ENCODE measurements at places on chromosomes 4 and X.

GRCh38 chrX:150268839-150269355, 94.2 kb upstream of the MAMLD1 start:
- DNase-seq = no peak

GRCh38 chr4:121737846-121738554, 27.0 kb downstream of the SMIM43 start:
- DNase-seq = no peak

GRCh38 chrX:38563030-38563429, 1.7 kb downstream of the TSPAN7 start:
- DNase-seq = no peak

GRCh38 chrX:68443155-68443868, 10.0 kb upstream of the OPHN1 start:
- DNase-seq = no peak

GRCh38 chrX:43813898-43814297, 68.4 kb downstream of the MAOB start:
- no peak for DNase-seq

DNA sequence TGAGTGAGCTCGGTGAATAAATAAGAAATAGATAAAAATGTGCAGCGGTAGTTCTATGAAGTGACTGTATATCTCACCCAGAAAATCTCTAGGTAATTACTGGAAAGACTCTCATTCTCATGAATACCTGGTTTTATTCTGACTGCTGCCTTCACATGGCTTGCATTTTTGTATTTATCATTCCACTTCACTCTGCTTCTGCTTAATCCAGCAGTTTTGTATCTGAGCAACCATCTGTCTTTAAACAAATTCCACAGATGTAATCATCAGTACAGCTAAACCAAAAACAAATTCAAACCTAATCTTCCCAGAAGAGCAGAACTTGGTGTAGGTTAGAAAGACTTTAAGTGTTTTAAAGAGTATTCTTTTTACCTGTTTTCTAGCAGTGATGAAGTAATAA, 11.2 kb upstream of the ALB start:
- no peak for DNase-seq

GRCh38 chrX:148416142-148416541, 84.3 kb upstream of the AFF2 start:
- DNase-seq = no peak

- DNase-seq = no peak
Observed at GRCh38 chr4:179762840-179763239, 2320.6 kb upstream of the AGA start.

- no peak for DNase-seq
Observed at GRCh38 chr4:8092282-8092681, 66.3 kb downstream of the ABLIM2 start.

DNA sequence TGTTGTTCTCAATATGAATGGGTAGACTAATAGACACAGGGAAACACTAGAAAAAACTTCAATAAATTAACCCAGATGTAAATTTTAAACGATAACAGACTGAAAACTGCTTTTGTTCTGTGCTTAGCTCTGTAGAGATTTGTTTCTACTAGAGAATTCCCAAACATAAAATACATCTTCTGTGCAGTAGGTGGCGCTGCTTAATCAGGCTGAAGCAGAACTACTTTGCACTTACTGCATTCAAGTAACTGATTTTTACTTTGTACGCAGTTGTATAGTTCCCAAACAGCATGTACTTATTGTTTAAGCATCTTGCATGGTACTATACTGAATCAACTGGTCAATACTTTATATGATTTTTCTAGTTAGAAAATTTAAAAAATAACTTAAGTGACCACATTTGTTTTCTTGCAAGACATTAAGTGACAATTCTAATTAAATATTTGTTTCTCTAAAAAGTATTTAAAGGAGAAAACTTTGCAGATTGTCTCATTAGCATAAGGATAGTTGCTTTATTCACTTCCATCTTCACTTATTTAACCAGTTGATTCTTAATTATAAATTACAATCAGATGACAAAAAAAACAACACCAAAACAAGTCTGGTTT, 490.6 kb downstream of the IL15 start:
- DNase-seq = peak; percentile 38

- DNase-seq = no peak
Observed at GRCh38 chrX:43405191-43405590, 250.9 kb upstream of the MAOA start.

GRCh38 chr4:19945979-19946380, 305.7 kb upstream of the SLIT2 start:
- DNase-seq = peak; percentile 98

GRCh38 chr4:11439836-11440235, 11.1 kb upstream of the HS3ST1 start:
- DNase-seq = no peak

DNA sequence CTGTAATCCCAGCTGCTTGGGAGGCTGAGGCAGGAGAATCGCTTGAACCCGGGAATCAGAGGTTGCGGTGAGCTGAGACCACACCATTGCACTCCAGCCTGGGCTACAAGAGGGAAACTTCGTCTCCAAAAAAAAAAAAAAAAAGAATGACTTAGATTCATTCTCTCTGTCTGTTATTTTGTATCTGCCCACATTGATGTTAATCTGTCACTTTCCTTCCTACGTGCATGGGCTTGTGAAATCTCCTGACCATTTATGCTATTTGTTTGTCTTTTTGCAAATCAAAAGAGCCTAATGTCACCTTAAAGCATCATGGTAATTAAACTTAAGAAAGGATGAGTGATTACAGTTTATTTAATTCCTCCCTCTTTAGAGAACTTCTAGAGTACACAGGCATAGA, 27.4 kb downstream of the GAB1 start:
- no peak for DNase-seq

GRCh38 chrX:115639334-115639880, 78.4 kb downstream of the PLS3 start:
- DNase-seq = no peak

DNA sequence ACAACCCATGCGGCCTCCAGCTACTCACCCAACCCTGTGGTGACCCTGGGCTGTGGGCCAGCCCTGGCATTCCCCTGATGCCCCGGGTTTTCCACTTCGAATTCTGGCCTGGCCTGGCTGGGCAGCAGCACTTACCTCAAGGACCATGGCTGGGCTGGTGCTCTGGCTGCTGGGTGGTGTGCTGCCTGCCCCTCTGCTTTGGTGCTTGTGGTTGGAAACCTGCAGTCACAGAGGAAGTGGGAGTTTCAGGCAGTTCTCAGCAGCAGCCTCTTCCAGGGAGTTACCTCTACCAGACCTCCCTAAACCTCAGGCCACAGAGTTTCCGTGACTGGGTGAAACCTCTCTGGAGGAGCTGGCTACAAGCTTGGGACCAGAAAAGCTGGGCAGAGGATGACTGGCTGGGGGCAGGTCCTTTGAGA, at the start of gene CXCR3:
CXCR3 (minus strand) TSS at position 209 of the 419 bp plus-strand sequence; CDS start at position 147, 62 bp downstream.
- DNase-seq = no peak

GRCh38 chr4:126799416-126799815, 833.3 kb upstream of the INTU start:
- no peak for DNase-seq

DNA sequence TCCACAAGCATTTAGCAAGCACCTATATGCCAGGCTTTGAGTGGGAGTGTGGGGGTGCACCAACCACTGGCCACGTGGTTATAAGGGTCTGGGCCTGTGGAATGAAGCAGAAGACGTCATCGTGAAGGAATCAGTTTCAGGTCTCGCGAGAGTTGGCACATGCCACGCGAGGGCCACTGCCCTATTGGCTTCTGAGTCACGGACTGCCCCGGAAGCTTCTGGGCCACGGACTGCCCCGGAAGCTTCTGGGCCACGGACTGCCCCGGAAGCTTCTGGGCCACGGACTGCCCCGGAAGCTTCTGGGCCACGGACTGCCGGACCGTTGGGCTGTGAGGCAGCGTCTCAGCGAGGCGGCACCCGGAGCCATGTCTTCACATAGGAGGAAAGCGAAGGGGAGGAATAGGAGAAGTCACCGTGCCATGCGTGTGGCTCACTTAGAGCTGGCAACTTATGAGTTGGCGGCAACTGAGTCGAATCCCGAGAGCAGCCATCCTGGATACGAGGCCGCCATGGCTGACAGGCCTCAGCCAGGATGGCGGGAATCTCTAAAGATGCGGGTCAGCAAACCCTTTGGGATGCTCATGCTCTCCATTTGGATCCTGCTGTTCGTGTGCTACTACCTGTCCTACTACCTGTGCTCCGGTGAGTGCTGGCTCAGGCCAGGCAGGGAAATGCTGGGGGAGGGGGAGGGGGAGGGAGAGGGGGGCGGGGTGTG, at the start of gene FMR1NB:
FMR1NB (plus strand) TSS at position 300 of the 715 bp plus-strand sequence; CDS start at position 366, 66 bp downstream.
- no peak for DNase-seq

DNA sequence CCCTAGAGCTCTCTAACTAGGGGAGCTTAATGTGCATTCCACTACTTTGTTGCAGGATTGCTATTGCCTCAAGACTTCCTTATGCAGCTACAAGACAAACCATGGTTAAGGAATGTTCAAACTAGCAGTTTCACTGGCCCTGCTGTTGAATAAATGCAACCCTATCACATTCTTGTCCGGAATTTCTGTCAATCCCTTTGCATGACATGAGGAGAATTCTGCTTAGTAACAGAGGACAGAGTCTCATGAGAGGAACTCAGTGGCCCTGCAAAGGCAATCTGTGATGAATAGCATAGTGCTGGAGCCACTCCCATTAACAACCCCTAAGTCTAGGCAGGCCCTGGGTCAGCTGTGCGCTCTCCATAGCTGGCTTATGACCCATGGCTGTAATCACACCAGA, 30.7 kb upstream of the SGMS2 start:
- DNase-seq = no peak

- no peak for DNase-seq
Observed at GRCh38 chr4:7183161-7183560, 9.2 kb upstream of the SORCS2 start.

DNA sequence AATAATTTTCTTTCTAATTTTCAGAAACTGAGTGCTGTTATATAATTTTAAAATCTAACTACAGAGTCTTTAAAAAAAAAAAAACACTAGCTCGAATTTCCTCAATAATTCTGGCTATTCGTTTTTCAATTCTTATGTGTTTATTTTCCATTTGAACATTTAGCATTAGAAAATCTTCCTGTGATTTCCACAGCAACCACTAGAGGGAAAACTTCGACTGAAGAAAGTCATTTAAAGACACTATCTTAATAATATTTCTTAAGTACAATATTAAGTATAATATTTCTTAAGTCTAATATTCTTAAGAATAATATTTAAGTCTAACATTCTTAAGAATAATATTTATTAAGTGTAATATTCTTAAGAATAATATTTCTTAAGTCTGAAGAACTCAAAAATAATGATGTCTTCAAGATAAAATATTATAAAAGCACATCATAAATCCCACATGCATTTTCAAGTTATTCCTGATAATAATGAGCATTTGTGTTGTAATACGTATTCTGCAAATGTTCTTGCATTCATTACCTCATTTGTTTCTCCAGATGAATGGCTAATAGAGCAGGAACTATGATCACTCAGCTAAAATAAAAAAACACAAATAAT, 118.4 kb upstream of the WDR17 start:
- peak; percentile 3 for DNase-seq

DNA sequence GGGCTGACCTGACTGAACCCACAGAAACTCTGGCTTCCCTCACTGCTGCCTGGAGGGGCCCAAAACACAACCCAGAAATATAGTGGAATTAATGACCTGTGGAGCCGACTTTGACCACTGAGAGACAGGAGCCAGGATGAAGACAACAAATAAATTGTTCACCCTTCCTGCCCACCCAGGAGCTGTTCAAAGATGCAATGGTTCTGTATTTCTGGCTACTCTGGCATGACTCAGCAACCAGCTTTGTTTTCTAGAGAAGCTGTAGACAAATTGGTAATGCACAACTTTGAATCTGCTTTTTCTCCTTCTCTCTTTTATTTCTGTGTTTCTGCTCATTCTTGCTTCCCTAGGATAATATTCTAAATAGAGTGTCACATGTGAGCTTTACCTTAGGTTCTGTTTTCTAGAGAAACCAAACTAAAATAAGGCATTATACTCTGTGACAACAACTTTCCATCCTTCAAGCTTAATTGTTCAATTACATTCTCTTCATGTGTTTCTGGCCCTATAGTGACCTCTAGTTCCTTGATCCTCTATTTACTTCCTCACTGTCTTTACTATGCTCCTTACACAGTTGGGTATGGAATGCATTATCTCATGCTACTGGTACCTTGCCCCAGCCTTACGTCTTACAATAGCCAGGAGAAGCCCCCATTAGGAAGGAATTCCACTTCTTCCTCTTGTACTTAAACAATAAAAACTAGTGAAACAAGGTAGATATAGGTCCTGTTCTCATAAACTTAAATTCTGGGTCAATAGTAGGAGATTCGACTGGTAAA, 6.5 kb upstream of the PRKG2 start:
- DNase-seq = no peak

Data from GM04504 (cell line).